ENCODE measurements at places on chromosomes 12 and 14.

- DNase-seq, result no peak
Observed at GRCh38 chr12:40216516-40217288, 8.1 kb upstream of the LRRK2 start.

DNA sequence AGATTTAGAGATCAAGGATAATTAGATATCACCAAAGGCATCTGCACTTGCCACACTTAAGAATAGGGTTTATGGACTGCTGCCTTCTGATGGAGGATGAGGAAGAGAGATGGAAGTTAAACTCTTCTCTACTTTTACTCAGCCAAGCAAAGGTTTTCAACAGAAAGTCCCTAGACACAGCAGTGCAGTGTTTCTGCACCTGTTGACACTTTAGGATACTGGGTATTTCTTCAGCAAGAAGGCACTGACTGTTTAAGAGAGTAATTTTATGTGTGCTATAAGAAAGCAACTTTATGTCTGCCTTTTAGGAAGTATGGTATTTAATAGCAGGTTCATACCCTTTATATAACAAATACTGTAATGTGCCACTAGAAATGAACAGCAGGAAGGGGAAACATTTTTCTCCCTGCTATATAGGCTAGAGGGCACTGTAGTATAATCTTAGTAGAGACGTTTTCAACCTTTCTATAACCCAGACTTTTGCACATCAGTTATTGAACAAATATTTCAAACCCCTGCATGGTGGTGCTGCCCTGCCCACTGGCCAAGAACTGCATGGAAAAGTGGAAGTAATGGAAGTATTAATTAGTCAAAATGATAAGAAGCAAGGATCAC, 225.0 kb upstream of the GRIP1 start:
- DNase-seq, result no peak

DNA sequence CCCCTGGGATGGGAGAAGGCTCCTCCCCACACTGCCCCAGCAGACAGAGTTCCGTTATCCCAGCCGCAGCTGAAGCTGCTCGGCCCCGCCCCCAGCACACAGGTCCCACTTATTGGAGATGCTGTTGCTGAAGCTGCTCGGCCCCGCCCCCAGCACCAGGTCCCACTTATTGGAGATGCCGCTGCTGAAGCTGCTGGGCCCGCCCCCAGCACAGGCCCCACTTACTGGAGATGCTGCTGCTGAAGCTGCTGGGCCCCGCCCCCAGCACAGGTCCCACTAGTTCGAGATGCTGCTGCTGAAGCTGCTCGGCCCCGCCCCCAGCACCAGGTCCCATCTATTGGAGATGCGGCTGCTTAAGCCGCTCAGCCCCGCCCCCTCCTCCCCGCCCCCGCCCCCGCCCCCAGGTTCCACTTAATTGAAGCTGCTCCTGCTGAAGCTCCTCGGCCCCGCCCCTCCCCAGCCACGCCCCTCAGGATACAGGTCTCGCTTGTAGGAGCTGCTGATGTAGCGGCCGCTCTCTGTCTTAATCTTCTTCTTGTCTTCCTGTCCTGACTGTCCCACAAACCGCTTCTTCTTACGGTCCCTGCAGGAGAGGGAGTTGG, 12.0 kb downstream of the CFAP73 start:
- peak; percentile 94 for DNase-seq

- no peak for DNase-seq
Observed at GRCh38 chr12:124532967-124533366, 34.4 kb downstream of the NCOR2 start.

DNA sequence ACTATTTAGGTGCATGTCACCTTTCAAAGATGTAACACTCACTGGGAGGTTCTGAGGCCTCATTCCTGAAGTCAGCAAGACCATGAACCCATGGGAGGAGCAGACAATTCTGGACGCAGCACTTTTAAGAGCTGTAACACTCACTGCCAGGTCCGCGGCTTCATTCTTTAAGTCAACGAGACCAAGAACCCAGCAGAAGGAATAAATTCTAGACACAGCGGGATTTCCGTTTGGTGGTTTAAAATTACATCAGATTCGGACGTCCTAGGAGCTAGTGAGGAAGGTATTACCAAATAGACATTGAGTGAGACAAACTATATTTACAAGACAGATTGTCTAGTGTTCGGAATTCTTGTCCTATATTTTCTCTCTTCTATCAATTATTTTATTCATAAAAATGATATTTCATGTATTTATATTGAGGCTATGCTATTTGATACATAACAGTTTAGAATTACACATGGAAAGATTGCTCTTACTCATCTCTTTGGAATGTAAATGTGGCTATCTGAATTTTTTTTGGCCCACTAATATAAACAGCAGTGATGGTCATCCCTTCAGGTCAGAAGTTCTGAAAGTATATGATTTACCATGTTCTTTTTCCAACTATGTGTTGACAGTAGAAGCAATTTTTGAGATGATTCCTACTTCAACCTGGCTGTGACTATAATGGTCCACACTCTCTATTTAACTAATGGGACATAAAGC, 1973.0 kb upstream of the FLRT2 start:
- DNase-seq, result no peak

DNA sequence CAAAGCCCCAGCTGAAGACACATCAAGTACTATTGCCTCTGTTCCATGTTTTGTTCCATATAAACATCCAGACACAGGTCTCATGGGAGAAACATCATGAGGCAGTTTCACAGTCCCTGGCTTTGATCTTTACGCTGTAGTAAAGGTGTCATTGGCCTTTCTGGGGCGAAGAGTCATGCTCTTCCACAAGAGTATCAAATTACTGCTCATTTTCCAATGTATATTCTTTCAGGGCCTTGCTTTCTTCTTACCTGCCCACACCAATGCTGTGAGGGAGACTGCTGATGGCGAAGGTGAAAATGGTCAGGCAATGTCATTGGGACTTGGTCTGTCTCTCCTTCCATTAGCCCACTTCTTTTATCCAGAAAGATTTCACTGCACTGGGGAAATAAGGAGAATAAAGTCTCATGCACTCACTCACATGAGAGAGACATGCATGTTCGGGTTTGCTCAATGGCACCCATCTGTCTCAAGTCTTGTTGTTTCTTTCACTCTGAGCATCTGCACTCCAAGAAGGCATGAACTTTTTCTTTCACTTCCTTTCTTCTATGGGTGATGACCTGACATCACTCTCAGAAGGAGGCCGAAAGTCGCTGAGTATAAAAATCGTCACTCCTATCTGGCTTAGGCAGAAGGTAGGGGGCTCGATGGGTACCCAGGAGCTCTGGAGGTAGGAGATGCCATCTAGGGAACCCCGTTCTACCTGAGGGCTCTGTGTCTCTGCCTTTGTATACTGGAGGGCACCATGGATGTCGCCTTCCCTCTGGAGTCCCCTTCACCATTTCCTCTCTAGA, 1.3 kb upstream of the JDP2 start:
- no peak for DNase-seq

DNA sequence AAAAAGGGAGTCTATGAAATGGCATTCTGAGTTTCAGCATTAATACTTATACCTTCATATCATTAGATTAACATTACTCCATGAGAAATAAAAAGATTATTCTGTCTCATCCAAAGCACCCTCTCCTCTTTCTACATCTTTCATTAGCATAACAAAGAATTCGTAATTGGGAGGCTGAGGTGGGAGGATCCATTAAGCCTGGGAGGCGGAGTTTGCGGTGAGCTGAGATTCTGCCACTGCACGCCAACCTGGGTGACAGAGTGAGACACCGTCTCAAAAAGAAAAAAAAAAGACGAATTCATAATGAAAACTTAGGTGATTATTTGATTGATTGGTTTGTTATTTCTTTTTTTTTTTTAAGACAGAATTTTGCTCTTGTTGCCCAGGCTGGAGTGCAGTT, 1.8 kb upstream of the CDK17 start:
- peak; percentile 65 for DNase-seq

DNA sequence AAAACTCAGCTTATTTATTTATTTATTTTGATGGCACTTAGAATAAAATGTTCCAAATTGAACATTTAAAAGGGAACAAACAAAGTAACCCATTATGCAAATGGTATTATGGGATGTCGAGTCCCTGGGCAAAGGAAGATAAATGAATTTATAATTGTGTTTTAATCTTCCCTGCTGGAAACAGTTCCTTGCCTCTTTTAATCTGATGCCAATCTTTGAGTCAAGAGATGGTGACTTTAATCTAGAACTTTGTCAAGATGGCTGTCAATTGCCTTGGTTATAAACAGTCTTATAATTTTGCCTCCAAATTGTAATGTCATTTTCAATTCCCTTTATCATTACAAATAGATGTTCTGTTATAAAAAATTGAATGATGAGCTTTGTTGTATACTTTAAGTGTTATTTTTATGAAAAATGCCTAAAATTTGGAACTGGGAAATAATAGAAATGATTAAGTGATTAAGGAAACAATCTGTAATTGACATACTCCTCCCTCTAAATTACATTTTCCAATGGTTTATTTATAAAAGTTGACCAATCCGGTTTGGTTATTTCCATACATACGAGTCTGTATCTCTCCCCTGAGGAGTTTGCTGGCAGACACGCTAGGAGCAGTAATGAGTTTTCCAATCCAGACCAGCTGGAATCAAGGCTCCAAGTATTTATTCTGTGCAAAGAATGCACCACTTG, 134.9 kb upstream of the FRMD6 start:
- DNase-seq, result no peak
